Amygdala (tissue), 56 donors: ENCODE measurements at places on chromosomes 1 and 21.

DNA sequence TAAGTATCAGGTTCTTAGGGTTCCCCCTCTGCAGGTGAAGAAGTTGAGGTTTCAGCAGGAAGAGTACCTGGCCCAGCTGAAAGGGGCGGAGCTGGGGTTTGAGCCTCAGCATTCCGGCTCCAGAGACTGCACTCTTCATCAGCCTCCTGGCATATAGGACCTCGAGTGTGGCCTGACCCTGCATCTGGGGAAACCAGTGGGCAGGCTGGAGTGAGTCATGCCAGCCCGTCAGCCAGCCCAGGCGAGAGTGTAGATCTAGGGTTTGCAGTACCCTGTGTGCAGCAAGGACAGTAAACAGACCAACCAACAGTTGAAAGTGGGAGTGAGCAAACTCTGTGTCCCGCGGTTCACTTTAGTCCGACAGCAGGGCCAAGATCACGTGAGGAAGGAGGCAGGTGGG lies 14.1 kb downstream of the MFSD2A start:
- no peak for DNase-seq

- peak; percentile 36 for DNase-seq
Observed at GRCh38 chr1:198935306-198935921, 296.6 kb downstream of the PTPRC start.

- no peak for DNase-seq
Observed at GRCh38 chr21:45638707-45639106, 4.8 kb upstream of the PCBP3 start.

DNA sequence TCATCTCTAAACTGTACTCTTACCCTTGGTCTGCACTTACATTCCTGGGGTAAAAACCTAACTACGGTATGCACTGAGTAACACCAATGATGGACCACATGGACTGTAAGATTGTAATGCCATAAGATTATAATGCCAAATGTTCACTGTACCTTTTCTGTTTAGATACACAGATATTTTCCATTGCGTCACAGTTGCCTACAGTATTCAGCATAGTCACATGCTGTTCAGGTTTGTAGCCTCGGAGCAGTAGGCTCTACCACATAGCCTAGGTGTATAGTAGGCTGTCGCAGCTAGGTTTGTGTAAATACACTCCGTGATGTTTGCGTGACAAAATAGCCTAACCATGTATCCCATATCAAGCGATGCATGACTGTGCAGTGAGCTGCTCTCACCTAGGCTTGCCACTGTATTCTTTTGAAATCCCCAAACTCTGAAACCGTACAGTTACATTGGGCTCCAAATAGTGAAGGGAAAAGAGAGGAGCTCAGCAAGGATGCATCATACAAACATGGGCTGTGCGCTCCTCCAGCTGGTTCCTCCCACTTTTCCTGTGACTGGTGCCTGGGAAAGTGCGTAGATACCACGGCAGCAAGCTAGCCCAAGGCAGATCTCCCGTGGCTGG lies 35.2 kb downstream of the CFAP57 start:
- no peak for DNase-seq

DNA sequence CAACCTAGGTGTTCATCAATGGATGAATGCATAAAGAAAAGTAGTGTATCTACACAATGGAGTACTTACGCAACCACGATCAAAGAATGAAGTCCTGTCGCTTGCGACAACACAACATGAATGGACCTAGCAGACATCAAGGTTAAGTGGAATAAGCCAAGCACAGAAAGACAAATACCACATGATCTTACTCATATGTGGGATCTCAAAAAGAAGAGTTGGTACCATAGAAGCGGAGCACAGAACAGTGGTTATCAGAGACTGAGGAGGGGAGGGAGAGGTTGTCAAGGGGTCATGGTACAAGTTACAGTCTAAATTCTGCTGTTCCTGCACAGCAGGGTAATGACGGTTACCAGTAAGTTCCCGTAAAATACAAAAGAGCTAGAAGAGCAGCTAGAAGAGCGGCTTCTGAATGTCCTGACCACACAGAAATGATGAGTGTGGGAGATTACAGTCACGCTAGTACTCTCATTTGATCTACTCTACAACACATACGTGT lies 36.7 kb downstream of the NPHP4 start:
- no peak for DNase-seq

DNA sequence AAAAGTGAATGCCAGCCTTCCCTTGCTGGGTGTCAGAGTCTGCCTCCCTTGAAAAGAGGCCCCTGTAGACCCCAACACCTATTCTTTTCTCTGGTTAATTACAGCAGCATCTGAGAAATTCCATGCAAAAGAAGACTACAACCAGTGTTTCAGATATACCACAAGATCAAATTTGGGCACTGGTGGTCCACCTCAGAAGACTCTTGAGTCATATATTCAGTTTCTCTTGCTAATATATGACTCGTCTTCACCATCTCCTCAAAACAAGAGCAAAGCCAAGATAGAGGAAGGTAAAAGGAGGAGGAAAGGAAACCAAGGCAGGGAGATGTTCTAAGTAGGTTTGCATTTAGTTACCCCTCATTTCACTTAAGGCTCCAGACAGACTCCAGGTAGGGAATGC lies 259.9 kb downstream of the ZNF648 start:
- DNase-seq = no peak

- DNase-seq = no peak
Observed at GRCh38 chr1:33178836-33179439, 2.9 kb downstream of the TRIM62 start.

GRCh38 chr1:50232336-50232735 lies 123.6 kb downstream of the ELAVL4 start:
- no peak for DNase-seq

DNA sequence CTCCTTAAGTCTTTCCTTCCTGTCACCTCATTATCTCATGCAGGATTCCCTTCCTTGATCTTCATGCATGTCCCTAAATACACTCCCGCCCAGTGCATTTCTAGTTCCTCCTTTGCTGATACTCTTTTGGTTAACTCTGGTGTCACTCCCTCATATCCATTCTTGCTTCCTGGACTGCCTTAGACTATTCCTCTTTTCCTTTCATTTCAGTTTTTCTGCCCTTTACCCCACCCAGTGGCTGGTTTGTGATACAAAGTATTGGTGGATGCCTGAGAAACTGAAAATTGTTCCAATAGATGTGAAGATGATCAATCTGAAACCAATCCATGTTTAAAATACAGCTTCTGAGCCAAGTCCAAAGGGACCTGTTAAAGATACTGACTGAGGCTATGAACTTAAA lies 553.8 kb upstream of the CAMK1G start:
- no peak for DNase-seq

DNA sequence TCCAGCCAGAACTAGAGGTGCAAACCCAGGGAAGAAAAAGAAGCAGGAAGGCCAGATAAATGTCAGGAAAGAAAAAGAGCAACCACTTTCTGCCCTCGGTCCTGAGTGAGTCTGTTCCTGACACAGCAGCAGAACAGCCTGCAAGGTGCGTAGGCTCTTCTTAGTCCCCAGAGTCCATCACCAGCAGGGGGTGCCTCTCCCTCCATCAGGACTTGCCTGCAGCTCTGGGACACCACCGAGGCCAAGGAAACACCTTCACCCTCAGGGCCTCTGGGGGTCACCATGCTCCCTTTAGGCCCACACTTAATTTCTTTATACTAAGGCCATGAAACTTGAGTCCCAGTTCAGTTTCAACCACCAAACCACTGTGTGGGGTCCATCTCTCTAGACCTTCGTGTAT lies 43.7 kb upstream of the NFASC start:
- no peak for DNase-seq

DNA sequence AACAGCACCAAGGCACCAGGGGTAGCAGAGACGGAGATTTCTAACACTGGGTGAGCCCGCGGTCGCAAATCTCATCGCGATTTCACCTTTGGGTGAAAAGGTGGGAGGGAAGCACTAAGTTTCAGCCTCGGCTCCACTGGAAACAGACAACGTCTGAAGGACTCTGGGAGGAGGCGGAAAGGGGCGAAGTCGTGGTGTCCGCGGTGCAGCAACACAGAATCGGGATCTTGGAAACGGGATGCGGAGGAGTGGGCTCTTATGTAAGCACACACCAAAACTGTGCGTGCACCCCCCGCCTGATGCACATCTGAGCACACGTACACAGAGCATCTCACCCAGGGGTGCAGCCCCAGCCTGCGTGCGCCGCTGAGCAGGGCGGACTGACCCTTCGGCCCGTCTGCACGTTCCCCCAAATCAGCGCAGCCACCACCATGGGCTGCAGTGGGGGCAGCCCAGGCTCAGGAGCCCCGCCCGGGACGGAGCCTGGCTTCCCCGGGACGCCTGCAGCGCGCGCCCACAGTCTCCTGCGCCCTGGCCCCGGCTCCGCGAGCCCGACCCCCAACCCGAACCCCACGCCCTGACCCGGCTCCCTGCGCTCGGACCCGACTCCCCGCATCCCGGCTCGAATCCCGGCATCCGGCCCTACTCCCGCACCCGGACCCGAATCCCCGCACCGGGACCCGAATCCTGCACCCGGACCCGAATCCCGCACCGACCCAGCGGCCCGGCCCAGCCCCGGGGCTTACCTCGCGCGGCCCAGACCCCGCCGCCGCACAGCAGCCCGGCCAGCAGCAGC lies 670 bp downstream of the CLSTN1 start:
- DNase-seq = no peak

DNA sequence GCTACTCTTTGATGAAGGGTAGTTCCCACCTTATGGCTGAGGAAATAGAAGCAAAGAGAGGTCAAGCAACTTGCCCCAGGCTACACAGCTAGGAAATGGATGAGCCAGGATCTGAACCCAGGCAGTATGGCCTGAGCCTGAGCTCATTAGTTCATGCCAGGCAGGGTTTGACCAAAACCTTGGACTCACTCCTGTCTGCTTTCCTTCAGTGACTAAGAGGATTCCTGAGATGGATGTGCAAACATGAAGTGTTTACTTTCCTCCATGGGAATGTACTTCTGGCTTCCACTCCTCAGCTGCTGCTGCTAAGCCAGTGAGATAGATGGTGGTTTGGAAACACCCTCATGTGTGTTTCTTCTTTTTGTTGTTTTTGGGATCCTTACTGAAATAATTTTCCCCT lies 35.1 kb upstream of the ERRFI1 start:
- DNase-seq = no peak
